ENCODE measurements at places on chromosomes 13 and 19.

GRCh38 chr13:35675651-35676050 is 199.2 kb upstream of the MAB21L1 start:
- no peak for DNase-seq

DNA sequence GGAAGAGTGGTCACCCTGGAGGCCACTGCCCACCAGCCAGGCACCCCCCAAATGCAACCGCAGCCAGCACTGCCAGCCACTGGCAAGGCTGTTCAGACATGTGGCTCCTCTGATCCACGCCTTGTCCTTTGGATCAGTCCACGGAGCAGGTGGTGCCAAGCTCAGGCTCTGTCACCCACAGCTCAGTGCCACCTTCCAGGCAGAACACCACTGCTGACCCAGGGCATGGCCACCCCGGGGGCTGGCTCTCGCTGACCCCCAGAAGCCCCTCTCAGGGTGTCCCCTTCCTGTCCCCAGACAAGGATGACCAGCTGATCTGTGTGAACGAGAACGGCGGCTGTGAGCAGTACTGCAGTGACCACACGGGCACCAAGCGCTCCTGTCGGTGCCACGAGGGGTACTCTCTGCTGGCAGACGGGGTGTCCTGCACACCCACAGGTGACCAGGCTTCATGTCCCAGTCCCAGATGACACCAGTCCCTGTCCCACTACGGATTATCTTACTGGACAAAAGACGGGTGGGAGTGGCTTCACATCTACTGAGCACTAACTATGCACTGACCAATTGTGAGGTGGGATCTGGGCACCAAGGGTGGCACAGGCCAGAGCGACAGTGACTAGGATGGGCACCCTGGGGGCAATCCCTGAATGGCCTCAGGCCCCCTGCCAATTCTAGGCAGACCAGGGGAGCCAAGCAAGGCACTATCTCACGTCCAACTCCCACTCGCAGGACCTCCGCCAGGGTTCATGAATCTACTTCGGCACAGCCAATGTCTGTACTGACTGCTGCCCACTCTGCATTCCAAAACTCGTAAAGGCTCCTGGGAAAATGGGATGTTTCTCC is 7.0 kb upstream of the F10 start:
- DNase-seq, result no peak

GRCh38 chr13:70255406-70255991 is 147.2 kb upstream of the KLHL1 start:
- DNase-seq, result no peak

- DNase-seq, result no peak
Observed at GRCh38 chr13:65168026-65168425, 2062.1 kb downstream of the PCDH9 start.

All from inflammatory macrophage treated with lipopolysaccharide for 1 hour (primary cell).